Cortex of kidney (tissue), 1 donor: ENCODE measurements at places on chromosomes 6 and 20.

GRCh38 chr6:106181664-106182418 is 95.7 kb downstream of the PRDM1 start:
- no peak for DNase-seq

DNA sequence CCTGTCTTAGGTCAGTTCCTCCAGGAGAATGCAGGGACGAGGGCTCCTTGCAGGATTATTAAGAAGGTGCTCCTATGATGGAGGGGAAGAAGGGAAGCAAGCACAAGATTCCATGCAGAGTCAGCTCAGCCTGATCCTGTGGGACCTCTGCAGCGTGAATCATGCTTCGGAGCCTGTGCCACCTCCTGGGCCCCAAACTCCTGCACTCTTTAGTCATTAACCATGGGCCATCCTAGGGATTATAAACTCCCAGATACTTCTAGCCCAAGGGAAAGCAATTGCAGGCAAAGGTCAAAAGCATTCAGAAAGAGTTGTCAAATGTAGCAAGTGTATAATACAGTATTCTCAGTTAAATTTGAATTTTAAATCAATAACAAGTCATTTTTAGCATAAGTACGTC is 208.7 kb upstream of the PMEPA1 start:
- DNase-seq, result no peak

- DNase-seq, result no peak
Observed at GRCh38 chr6:139370283-139370998, 4.0 kb downstream of the CITED2 start.

GRCh38 chr6:41064841-41065240 is 7.3 kb downstream of the OARD1 start:
- DNase-seq, result no peak

- DNase-seq, result no peak
Observed at GRCh38 chr6:116557893-116558292, 4.3 kb downstream of the CALHM4 start.

DNA sequence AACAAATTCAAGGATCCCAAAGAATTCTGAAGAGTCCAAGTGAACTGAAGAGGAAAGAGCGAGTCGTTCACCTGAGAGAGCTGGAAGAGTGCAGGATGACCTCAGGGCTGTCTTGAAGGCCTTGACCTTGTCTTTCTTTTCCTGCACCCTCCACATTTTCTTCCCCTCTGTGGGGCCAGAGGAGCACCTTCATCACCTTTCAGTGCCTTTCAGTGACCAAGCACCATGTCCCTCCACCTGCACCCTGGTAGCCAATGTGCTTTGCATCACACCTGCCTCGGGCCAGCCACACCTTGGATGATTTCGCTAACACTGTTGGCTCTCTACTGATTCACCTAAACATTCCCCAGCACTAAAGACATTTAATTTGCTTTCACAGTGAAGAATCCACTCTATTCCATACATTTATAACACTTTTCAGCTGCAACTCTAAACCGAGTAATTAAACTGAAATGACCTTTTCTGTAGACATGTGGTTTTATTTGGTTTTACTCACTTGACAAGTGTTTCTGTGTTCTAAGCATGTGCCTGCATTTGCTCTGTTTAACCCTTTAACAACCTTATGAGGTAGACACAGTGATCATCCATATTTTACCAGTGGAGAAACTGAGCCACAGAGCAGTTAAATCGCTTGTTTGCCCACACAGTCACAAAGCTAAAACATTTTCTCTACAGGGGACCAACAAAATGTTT is 121.3 kb upstream of the CST7 start:
- DNase-seq, result no peak

GRCh38 chr6:116446399-116446798 is 14.8 kb upstream of the CALHM6 start:
- no peak for DNase-seq

GRCh38 chr6:157037165-157037564 is 260.0 kb downstream of the ARID1B start:
- no peak for DNase-seq

- no peak for DNase-seq
Observed at GRCh38 chr6:51854347-51854746, 233.1 kb downstream of the PKHD1 start.

- no peak for DNase-seq
Observed at GRCh38 chr6:20334334-20334733, 67.3 kb upstream of the E2F3 start.

- DNase-seq, result no peak
Observed at GRCh38 chr6:91171754-91172462, 585.0 kb upstream of the MAP3K7 start.

- DNase-seq, result no peak
Observed at GRCh38 chr6:110596354-110596753, 119.9 kb upstream of the SLC22A16 start.

DNA sequence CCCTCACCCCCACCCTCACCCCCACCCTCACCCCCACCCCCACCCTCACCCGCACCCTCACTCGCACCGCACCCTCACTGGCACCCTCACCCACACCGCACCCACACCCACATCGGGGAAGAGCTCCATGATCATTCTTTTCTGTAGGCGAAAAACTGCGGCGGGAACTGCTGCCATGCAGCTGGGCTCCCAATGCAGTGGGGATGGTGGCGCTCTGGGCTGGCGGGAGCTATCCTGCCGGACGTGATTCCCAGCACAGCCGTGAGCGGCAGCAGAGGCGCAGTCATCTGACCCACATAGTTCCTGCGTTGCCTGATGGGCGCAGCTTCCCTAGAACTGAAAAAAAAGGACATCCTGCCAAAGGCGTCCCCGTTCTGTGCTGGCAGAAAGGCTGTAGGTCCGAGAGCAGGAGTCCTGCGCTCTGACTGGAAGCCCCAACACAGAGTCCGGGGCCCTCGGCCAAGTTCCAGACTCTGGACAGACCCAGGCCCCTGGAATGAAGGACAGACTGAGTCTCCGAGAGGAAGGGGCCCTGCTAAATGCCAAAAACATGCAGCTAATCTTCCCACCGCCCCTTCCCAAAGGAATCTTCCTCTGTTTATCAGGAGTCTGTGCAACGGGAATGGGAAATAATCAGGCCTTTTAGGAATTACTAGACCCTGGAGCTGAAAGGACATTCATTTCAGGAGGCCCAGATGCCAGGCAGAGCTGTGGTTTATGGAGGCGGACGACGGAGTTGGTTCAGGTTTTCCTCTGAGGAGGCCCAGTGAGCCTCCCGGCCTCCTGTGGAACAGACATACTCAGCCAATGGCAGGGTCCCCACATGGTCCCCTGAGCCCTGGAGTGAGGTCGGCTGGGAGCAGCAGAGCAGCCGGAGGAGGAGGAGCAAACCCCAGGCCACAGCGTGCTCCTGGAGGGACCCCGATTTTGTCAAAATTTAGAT is 14.1 kb upstream of the TCFL5 start:
- no peak for DNase-seq

- no peak for DNase-seq
Observed at GRCh38 chr6:3529232-3529631, 72.4 kb upstream of the SLC22A23 start.

GRCh38 chr6:90109141-90109540 is 187.5 kb downstream of the BACH2 start:
- no peak for DNase-seq

- no peak for DNase-seq
Observed at GRCh38 chr6:13794184-13794583, 20.2 kb downstream of the MCUR1 start.

DNA sequence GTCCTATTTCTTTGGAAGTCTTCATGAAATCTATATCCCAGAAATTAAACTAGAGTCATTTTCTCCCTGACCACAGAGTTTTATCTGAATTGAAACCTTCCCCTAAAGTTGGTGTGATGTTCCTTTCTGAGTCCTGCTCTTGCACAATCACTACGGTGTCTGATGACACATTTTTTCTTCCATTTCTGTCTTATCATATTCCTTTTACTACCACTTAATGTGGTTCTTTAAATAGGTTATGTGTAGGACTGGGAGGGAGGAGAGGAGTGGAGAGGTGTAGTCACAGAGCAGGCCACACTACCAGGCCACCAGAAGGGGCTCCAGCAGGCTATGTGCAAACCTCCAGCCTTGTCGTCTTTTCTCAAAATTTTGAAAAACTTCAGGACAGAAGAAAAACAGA is 39.7 kb upstream of the ATXN1 start:
- no peak for DNase-seq

DNA sequence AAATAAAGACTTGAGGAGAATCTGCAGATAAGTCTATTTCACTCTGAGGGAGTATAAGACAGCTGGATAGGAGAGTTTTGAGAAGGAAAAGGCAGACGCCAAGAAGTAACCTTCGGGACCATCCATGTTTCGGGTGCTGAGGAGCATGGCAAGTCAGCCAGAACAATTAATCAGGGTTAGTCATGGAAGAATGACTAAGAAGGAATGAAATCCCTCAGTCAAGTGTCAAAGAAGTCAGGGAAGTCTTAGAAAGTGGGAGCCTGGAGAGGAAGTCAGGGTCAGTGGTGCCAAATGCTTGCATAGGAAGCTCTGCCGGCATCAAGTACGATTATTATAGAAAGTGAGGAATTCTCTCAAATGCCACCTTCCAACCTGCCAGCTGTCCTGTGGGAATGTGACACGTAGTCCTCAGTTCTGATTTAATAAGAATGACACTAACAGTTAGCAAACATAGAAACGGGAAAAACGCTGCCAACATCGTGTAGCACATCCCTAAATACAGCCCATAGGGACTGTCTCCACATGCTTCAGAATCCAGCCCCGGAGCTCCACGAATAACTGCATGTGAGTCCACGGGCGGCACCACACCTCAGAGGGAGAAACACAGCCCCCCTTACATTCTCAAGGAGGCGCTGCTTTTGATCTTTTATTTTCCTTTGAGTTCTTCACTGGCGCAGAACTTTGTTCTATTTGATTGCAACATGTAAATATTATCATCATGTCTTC is 602.7 kb downstream of the PRKN start:
- no peak for DNase-seq

DNA sequence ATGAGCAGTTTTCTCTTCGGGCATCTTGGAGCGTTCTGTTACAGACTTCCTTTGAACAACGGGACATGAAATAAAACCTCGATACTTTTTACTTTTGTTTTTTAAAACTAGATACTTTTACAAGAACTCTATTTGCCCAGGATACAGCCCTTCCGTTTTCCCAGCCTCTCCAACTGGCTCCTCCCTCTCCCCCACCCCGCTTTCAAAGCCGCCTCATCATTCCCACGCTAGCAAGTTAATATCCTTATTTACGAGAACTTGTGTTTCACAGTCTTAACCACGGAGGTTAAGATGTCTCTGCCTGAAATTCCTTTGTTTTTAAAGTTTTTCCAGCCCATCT is 241 bp upstream of the CFAP206 start:
- no peak for DNase-seq

DNA sequence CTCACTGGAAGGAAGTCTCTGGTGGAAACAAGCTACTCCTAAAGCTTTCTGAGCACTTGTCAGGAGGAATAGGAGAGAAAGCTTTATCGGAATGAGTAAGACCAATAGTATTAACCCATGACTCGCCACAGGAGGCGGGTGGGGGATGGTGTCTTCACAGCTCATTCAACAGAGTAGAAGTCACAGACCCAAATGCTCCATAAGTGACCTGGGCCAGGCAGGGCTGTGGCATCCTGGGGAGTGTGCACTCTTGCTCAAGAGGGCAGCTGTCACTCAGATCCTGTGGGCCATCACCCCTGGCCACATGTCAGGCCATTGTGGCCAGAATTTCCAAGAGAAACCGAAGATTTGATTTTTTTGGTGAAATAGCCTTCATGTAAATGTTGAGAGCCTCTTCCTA is 116.0 kb downstream of the SYCP2 start:
- no peak for DNase-seq

- no peak for DNase-seq
Observed at GRCh38 chr20:9241232-9241692, 172.4 kb downstream of the PLCB4 start.

GRCh38 chr20:57438552-57438951 is 47.4 kb downstream of the RBM38 start:
- DNase-seq, result no peak

DNA sequence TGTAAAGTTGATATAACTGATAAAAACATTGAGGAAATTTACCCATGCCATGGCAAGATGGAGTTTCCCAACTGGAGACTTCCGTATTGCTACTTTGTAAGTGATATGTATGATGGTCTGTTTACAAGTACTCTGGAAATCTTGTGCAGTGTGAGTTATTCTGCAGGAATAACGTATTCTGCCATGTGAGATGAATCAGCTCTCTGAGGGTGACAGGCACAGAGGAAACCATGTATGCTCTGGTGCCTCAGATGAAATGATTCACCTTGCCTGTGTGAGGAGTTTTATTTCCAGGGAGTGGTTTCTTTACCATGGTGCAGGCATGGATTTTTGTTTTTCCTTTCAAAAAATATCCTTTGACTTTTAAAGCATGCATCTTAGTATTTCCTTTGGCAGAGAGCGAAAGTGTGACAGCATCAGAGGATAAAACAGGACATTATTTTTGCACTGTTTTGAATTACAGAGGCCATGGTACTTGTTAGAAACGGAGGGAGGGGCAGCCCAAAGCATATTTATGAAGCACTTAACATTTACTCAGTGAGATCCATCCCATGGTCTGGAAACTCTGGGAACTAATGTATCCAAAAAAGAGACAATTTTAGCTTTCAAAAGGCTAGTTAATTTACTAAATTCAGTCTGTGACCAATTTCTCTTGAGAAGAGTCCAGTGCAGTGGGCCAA is 36.0 kb upstream of the MTRF1L start:
- no peak for DNase-seq

DNA sequence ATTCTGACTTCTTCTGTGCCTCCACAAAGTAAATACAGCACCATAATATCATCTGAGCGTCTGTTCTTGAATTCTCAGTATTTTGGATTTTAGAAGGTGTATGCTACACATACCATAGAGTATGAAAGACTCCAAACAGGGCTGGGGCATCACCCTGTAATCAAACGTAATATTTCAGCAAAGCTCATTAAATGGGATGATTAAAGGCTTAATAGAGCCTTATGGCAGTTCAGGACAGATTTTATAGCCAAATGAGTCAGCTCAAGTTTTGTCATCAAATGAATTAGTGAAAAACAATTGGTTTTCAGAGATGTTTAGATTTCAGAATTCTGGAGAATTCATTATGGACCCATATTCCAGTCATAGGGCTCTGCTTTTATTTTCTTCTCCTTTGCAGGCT is 68.9 kb downstream of the TULP4 start:
- no peak for DNase-seq

DNA sequence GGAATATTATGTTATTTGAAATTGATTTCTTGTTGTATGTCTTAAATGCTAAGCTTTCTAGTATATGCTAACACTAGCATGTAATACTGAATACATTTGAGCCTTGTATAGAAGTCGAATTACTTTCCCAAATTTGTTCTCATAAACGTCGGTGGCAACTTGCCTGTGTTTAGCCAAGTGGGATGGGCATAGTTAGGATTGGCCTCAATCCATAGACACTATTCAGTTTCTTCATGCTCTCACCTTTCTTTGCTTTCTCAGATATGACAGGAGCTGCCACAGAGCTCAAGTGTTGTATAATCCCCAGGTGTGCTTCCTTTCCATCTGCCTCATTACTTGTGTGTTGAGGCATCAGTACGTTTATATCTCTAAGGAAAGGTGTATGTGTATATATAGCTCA is 19.3 kb downstream of the ZNF334 start:
- DNase-seq, result no peak
